Activated T-helper 9 cell treated with anti-CD3 and anti-CD28 coated beads, Interleukin-2, amount 50 U/mL, for 16 hours (primary cell): ENCODE measurements at places on chromosomes 16 and 17.

- DNase-seq, result no peak
These were observed 32.4 kb downstream of the IL21R start for GRCh38 chr16:27434141-27435051.

DNA sequence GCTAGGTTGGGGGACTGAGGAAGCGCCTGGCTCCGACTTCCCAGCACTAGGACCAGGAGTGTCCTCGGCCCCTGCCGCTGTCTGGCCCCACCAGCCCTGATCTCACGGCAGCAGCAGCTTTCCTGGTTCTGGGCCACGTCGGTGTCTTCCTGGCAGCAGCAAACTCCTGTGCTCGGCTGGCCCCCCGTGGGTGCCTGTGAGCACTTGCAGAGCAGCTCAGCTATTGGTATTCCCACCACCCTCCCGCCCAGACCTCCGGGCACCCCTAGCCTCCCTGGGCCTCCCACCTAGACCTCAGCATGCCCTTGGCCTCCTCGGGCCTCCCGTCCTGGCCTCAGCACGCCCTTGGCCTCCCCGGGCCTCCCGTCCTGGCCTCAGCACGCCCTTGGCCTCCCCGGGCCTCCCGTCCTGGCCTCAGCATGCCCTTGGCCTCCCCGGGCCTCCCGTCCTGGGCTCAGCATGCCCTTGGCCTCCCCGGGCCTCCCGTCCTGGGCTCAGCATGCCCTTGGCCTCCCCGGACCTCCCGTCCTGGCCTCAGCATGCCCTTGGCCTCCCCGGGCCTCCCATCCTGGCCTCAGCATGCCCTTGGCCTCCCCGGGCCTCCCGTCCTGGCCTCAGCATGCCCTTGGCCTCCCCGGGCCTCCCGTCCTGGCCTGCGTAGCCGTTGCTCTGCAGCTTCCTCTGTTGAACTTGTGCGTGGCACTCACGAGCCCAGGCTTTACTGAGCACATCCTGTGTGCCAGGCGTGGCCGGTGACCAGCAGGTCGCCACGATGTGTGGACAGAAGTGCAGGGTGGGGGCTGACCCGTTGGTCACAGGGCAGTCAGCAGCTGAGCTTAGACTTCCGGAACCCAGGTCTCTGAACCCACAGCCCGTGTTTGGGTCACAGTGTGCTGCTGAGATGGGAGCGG, 51.8 kb upstream of the ACSF3 start:
- no peak for DNase-seq

GRCh38 chr17:40663252-40663651, 1.7 kb downstream of the KRT222 start:
- no peak for DNase-seq

- no peak for DNase-seq
These were observed 12.3 kb downstream of the SMIM5 start for GRCh38 chr17:75645501-75645888.

- DNase-seq, result peak; percentile 70
These were observed at the start of gene METTL23 for GRCh38 chr17:76726776-76727718. TSS of gene METTL23 (plus strand) at chr17:76726839. CDS start at chr17:76729711, 2,872 bp downstream.

DNA sequence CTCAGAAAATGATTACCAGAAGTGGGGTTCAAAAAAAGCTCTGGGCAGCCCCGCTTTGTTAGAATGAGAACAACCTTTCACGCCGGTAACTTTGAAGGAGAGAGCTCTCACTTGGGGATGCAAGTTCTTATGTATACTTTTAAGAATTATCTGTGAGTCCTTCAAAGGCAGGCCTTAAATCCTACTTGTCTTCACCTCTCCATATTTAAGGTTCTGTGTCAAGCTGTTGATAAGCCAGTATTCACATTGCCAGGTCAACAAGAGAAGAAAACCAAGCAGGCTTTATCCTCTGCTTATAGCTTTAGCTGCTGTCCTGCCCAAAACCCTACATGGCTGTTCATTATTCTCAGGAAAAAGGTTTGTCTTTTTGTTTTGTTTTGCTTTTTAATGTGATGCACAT, 42.9 kb downstream of the CDRT4 start:
- no peak for DNase-seq

- no peak for DNase-seq
These were observed 120.4 kb upstream of the C17orf78 start for GRCh38 chr17:37255432-37255831.

- DNase-seq, result no peak
These were observed 44.1 kb downstream of the SRCIN1 start for GRCh38 chr17:38561416-38562214.

GRCh38 chr17:6085812-6086211, 15.6 kb downstream of the WSCD1 start:
- DNase-seq, result no peak

- no peak for DNase-seq
These were observed 3.4 kb downstream of the SGCA start for GRCh38 chr17:50169121-50169764.

DNA sequence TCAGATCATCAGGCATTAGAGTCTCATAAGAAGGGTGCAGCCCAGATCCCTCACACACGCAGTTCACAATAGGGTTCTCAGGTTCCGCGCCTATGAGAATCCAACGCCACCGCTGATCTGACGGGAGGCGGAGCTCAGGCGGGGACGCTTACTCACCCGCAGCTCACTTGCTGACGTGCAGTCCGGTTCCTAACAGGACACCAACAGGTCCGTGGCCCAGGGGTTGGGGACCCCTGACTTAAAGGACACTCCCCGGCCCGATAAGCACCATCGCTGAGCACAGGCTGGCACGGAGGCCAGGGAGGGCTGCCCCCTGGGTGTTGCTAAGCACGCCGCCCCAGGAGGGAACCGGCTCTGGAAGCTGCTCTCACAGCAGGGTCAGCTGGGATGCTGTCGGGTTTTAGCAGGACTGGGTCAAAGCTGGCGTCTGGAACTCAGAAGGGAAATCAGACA, 30.1 kb upstream of the BAHCC1 start:
- no peak for DNase-seq

DNA sequence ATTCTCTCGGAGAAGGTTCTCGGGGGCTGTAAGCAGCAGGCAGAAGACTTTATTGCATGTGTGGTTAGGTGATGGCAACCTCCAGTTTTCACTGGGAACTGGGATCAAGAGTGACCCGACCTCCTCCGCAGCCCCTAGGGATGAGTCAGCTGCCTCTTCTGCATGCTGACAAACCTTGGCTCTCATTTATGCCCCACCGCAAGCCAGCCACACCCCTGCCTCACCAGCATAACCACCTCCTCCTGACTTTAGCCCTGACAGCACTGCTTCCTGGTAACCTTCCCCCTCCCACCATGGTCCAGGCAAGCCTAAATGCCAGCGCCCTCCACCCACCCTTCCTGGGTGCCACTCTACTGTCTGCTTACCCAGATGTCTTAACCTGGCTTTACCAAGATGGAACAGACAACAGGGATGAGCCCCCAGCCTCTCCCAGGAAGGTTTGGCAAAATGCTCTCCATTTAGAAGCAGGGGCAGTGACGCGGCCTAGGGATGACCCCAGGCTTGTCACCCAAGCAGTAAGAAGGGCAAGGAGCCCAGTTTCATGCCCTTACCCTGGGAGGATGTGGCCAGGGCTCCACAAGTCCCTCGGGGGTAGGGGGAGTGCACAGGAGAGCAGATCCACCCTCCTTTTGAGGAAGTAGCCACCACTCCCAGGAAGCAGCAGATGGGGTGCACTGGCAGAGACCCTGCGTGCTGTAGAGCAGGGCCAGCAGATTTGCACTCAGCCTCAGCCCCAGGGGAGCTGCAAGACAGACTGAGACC, 73.5 kb downstream of the GOSR1 start:
- DNase-seq, result no peak
